ENCODE measurements at places on chromosomes 6 and 20.
A peak's percentile ranks its signal among the peaks of the same experiment; 100 is the strongest.

DNA sequence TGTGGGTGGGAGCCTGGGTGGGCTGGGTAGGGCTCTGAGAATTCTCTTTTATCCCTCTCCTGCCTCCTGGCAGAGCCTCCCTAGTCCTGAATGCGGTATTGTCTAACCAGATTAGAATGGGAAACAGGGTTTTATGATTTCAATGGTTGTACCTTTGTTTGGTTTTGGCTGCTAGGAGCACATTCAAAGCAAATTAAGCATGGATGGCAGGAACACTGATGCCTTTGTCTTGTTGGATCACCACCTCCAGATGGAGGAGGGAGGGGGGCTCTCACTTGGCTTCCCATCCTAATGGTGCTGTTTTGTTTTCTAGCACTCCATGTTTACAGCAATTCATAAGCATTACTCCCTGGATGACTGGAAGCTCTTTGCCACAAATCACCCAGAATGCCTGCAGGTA is 11.6 kb downstream of the GMPR start:
- DNase-seq, result peak; percentile 74

DNA sequence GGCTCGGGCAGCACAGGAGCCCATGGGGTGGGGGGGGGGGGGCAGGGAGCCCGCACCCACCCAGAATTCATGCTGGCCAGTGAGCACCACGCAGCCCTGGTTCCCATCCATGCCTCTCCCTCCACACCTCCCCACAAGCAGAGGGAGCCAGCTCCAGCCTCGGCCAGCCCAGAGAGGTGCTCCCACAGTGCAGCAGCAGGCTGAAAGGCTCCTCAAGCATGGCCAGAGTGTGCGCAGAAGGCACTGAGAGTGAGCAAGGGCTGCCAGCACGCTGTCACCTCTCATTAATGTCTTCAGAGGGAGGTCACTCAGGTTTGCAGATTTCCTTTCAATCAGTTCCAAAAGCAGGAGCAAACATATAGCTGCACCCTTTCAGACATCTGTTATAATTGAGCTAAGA is 32.4 kb downstream of the GSTA4 start:
- no peak for DNase-seq

- peak; percentile 83 for DNase-seq
Observed at GRCh38 chr20:36604952-36605398, 604 bp upstream of the RAB5IF start.

GRCh38 chr6:5138995-5139827 is 54.1 kb downstream of the PPP1R3G start:
- DNase-seq, result no peak

GRCh38 chr6:70176842-70177550 is 125.9 kb downstream of the COL9A1 start:
- DNase-seq, result no peak

DNA sequence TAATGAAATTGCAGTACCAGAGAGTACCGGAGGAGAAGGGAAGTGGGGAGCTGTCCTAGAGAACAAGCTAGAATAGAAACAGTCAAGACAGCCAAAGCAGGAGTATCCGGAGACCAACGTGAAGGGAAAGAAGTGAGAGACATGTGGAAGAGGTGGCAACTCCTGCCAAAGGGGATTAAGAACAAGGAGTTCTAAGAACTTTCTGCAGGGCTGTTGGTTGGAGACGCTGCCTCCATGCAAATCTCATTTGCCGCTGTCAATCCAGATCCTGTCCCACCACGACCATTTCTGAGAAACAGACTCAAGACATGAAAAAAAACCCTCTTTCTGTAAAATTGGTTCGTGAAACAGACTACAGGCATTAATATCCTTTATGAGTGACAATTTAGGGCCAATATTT is 595.7 kb downstream of the PTPRT start:
- no peak for DNase-seq

DNA sequence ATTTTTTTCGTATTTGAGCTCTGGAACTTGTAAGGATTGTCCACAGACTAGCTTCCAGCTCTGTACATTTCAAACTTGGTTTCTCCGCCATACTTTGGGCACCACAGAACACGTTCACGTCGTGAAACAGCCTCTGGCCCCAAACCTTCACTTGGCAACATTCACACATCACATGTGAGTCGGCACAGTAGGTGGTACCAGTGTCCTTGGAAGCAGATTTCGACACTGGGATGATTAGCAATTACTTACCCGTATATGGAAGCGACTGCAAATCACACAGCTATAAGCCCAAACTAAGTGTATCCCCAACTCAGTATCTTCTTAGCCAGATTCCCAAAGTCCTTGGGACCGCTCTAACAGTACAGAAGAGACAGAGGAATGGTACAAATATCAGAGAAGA is 60.2 kb downstream of the MAFB start:
- DNase-seq, result no peak

DNA sequence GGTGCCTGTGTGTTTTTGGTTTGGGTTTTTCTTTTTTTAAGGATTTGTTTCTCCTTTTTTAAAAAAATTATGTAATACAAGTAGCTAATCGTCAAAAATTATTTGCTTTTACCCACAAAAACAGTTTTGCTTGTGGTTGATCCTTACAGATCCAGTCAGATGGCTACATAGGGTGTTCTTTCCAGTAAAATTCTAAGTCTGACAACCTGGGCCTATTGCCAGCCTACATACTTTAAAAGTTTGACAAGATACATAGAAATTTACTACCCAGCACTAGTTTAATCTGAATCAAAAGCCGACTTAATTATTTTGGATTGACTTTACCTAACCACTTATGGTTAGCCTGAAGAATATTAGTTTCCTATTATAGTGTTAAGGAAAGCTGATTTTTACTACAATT is 2.1 kb upstream of the SOX4 start:
- DNase-seq, result no peak

GRCh38 chr6:139778688-139779087 is 404.2 kb upstream of the CITED2 start:
- peak; percentile 70 for DNase-seq

GRCh38 chr20:5779071-5779900 is 29.1 kb downstream of the SHLD1 start:
- DNase-seq, result no peak

GRCh38 chr20:58514321-58515232 is 622 bp downstream of the APCDD1L start:
- no peak for DNase-seq

Measured in NCI-H146 (cell line).